ENCODE measurements at places on chromosomes 3 and 15.

GRCh38 chr3:95029644-95030043 is 966.8 kb downstream of the NSUN3 start:
- DNase-seq: no peak

GRCh38 chr3:162984746-162985145 is 1488.1 kb downstream of the OTOL1 start:
- DNase-seq: no peak

DNA sequence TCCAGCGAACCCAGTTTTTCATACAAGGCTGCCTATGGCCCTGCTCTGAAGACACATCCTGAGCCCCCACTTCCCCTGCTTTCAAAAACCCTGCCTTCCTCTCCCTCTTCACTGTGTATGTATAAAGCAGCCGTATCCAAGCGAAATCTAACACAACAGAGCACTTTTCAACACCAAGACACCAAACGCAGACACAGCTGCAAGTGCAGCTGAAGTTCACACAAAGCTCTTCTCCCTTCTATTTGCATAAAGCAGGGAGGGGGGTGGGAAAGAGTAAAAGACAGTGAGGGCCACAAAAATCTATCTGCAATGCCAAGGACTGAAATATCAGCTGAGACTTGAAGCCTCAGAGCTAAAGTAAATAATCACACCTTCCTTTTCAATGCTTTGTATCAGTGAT is 35.1 kb upstream of the CSPG5 start:
- no peak for DNase-seq

DNA sequence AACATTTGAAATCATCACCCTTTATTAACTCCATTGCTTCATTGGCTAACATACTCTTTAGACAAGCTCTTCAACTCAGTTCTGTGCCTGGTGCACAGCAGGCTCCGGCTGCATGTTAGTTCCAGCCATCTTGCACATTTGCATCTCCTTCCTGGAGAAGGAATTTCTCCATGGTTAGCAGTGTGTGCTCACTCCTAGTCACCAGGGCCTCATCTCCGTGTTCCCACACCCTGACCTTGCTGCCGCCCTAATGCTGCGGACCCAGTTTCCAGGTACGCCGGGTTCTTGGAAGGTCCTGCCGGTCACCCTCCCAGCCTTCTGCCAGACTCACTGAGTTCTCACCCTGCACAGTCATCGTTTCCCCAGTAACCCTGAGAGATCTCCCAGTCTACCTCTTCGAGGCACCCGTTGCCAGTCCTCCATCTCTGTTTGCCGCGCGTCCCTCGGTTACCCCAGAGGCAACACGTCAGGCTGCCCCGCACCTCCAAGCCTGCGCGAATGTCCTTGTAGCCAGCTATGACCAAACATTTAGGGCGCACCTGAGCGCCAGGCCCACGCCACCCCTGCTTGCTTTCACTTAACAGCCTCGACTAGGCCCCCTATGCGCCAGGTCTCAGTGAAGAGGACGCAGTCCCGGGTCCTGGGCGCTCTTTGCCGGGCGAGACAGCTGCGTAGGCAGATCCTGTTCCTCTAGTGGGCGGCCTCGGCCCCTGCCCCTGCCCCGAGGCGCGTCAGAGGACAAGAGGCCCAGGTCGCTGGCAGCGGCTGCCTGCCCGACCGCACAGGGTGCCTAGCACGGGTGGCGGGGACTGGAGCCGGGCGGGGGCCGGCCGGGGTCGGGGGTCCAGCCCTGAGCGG is 747 bp upstream of the ZNF592 start:
- DNase-seq: peak; percentile 82

DNA sequence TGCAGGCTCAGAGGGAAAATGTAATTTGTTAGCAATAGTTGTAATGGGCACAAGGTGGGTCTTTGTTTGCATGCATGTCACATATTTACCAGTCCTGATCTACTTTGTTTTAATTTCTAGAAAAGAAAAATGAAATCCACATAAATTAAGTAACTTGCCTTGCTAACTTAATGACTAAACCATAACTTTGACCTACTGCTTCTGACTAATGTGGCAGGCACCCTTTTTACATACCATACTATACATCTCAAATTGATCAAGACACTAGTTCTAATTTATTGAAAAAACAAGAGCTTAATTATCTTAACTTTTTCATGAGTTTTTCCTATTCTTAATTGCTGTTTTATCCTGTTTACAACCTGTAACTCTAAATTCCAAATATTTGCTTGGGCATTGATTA is 93.2 kb downstream of the ATP11B start:
- DNase-seq: no peak

GRCh38 chr3:172132721-172133311 is 93.4 kb downstream of the FNDC3B start:
- no peak for DNase-seq

DNA sequence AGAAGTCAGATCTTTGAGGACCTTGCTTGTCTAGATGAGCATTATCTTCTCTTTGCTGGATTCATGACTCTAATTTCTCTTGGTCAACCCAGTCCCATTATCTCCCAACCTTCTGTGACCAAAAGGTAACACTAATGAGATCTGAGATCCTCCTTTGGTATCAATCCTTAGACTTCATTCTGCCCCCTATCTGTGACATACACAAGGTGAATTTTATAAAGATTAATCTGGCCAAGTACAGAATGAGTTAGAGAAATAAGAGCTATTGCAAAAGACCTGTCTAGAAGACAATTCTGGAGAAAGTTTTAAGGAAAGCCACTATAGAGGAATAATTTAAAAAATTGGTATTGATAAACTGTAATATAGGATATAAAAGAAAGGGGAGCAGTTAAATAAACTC is 113.8 kb upstream of the KCNMB2 start:
- no peak for DNase-seq

- no peak for DNase-seq
These were observed 3.3 kb downstream of the STAB1 start for GRCh38 chr3:52498137-52499054.

DNA sequence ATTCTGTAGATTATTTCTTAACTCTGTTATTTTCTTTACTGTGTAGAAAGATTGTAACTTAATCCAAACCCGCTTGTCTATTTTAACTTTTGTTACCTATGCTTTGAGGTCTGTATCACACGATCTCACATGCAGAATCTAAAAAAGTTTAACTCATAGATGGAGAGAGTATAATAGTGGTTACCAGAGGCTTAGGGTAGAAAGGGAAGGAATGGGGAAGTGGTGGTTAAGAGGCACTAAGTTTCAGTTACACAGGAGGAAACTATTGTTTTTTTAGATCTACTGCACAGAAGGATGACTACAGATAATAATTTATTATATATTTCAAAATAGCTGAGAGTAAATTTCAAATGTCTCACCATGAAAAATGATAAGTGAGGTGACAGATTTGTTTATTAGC is 515.2 kb downstream of the RSL24D1 start:
- DNase-seq: no peak

DNA sequence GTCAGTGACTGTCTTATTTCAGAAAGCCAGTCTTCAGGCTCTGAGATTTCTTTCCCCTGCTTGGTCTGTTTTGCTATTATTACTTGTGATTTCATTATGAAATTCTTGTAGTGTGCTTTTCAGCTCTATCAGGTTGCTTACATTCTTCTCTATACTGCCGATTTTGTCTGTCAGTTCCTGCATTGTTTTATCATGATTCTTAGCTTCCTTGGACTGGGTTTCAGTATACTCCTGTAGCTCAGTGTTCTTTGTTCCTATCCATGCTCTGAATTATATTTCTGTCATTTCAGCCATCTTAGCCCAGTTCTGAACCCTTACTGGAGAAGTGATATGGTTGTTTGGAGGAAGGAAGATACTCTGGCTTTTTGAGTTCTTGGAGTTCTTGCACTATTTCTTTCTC is 40.5 kb downstream of the CEP63 start:
- no peak for DNase-seq

GRCh38 chr3:155106119-155106518 is 26.0 kb downstream of the MME start:
- DNase-seq: no peak

GRCh38 chr3:15812183-15812582 is 14.4 kb upstream of the ANKRD28 start:
- peak; percentile 35 for DNase-seq

DNA sequence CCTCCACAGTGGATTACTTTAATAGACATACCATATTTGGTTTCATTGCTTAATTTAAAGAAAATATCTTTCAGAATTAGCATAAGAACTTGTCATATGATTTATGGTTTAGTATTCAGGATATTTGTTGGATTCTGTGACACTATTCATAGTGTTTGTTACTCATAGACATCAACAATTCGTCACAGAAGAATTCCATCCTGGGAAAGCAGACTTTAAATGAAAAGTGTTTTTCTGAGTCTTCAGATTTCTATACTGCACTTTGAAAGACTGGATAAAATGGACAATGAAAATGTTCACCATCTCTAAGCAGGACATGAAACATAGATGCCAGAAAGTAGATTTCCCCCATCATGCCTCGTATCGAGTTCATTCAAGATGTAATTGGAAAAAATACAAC is 435.6 kb upstream of the ONECUT1 start:
- DNase-seq: no peak

DNA sequence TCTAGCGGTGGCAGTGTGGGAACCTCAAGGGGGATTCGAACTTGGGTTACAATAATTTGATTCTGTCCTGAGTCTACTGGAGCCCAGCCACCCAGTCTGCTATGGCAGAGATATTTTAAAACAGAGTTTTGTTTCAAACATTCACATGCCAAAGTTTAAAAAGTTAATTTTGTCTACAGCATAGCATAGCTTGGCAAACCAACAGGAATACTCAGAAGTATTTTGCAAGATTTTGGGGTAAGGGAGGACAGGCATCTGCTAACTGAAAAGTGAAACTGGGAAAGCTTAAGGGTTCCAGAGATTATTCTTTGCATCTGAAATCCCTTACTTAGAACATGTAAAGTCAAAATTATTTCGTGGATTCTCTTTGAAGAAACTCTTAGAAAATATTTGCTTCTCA is 6.6 kb downstream of the ARID3B start:
- no peak for DNase-seq

DNA sequence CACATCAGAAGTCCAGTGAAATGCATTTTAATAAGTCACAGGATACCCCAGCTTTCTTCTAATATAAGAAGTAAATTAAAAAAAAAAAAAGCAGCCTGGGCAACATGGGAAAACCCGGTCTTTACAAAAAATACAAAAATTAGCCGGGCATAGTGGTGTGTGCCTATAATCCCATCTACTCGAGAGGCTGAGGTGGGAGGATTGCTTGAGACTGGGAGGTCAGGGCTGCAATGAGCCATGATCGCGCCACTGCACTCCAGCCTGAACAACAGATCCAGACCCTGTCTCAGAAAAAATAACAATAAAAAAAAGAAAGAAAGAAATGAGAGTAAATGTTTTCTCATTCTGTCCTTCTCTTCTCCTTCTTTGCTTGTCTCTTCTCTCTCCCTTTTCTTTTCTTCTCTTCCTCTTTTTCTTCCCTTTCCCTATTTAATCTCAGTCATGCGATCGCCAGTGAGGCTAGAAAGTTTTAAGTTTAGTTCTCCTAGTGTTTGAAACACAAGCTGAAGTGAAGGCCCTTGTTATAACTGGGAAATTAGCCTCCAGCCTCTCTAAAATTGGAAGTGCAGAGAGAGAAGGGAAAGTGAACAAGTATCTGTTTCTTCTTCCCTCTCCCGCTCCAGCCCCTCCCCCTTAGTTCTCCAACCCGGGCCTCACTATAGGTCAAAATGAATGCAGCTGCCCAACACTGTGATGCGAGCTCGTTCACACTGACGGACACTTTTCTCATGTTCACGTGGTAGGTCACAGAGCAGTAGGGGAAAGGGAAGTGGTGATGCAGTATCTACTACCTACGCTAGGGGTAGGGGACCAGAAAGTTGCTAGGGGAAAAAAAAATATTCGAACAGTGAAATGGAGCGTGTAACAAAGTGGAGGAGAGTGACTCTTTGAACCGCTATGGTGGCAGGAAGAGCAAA is 23.5 kb upstream of the TSC22D2 start:
- DNase-seq: peak; percentile 67

- DNase-seq: no peak
These were observed 641.5 kb downstream of the PLOD2 start for GRCh38 chr3:145519398-145520047.

All from CD4-positive, alpha-beta memory T cell (primary cell).